Jurkat, Clone E6-1 (cell line): ENCODE measurements at places on chromosomes 1 and 21.

DNA sequence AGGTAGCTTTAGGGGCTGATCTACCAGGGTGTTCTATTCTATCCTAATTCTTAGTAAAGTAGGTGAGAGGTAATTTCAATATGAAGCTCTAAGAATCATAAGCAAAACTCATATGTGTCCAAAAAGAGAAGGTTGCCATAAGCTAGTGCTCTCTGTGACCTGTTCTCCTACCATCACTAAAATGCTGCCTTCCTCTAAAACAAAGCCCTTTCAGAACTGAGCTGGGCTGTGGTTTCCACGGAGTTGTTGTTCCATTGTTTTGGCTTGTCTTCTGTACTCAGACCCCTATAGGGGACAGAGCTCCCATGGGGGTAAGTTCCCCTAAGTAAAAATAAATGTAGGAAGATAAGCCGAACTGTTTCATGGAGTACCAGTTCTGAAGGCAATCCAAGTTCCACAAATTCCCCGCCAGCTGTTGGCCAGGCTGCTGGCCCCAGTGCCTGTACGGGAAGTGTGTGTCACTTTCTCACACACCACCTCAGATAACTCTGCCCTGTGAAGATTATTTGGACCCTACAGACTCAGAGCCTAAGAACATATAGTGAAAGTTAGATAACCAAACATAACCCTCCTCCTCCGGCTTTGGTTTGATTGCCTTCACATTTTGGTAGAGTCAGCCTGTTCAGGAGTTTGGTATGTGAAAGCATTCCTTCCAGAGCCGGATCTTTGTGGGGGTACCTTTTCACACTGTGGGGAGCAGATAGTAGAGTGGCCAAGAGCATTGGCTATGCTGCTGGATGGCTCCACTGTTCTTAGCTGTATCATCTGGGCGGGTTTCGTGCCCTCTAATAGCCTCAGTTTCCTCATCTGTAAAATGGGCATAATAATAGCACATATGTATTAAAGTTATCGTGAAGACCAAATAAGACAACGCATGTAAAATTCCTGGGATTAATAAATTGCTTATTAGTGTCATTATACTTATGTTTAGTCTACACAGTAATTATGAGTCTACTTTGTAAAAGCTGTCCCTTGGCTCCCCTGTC lies 10.8 kb downstream of the DPT start:
- no peak for DNase-seq

GRCh38 chr1:77553568-77554291 lies 128.7 kb downstream of the ZZZ3 start:
- DNase-seq, result no peak

DNA sequence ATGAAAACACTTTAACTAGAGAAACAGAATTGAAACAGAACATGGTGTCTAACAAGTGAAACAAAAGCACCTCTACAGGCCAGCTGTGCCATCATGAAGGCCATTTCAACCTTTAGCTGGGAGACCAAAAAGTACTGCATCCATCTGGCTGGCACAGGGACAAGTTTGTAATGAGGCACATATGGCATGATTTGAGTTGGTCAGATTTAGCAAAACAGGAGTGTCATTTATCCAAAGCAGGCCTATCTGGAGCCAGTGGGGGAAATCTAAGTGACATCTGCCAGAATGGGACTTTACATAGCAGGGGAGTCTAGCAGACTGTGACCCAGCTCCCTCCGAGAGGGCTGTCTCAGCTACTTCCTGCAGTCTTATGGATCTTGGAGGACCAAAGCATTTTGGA lies 51.9 kb downstream of the DNTTIP2 start:
- no peak for DNase-seq

- DNase-seq, result no peak
These were observed 77.4 kb downstream of the DIRAS3 start for GRCh38 chr1:67973051-67973450.

GRCh38 chr1:232134365-232134764 lies 495.6 kb downstream of the SIPA1L2 start:
- no peak for DNase-seq

- no peak for DNase-seq
These were observed 18.6 kb downstream of the SPOCD1 start for GRCh38 chr1:31797216-31797615.
